ENCODE measurements at places on chromosomes 1 and 21.

DNA sequence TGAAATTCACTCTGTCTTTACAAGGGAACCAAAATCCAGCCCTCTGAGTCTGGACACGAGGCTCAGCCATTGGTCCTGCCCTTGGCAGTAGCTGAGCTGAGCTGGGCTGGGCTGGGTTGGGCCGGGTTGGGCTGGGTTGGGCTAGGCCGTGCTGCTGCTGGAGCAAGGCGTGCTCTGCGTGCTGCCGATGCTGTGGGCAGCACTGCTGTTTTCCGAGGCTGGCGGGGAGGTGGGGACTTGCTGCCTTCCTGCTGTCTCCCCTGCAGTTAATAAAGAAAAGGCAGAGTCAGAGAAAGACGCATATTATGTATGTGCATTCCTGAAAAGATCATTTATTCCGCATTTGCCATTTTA is 182.9 kb downstream of the CDC7 start:
- no peak for DNase-seq

- no peak for DNase-seq
These were observed 248.6 kb downstream of the TBX15 start for GRCh38 chr1:118739501-118739900.

DNA sequence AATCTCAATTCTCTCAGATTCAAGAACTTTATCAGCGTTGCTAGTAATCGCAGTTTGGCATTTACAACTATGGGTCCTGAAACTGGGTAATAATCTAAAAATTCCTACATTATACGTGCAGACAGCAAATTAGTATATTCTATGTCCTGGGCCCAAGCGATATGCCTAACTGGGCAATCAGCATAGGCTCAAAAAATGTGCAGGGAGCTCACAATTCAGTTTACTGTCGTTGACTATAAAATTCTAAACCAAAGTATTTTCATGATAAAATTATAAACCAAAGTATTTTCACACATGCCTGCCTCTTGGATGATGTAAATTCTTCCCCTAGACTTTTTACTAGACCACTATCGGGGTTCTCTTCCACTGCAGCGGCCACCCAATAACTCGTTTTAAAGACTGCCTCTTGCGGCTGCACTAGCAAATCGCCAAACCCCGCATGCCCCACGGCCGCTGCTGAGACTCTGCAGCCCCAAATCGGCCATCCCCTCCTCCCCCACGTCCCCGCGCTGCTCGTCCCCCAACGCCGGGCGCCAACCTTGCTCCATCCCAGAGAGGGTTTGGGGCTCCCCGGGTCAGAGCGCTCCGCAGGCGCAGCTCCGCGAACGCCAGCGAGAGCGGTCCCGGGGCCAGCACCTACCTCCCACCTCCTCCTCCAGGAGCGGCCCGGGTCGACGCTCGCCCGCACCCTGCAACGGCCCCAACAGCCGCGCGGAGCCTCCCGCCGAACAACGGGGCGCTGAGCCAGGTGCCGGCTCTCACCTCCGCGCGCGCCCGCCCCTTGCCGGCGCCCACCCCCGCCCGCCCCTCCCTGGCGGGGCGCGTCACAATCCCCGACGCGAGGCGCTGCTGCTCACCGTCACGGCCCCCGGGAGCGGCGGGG is 506 bp downstream of the SSX2IP start:
- DNase-seq: peak; percentile 68

DNA sequence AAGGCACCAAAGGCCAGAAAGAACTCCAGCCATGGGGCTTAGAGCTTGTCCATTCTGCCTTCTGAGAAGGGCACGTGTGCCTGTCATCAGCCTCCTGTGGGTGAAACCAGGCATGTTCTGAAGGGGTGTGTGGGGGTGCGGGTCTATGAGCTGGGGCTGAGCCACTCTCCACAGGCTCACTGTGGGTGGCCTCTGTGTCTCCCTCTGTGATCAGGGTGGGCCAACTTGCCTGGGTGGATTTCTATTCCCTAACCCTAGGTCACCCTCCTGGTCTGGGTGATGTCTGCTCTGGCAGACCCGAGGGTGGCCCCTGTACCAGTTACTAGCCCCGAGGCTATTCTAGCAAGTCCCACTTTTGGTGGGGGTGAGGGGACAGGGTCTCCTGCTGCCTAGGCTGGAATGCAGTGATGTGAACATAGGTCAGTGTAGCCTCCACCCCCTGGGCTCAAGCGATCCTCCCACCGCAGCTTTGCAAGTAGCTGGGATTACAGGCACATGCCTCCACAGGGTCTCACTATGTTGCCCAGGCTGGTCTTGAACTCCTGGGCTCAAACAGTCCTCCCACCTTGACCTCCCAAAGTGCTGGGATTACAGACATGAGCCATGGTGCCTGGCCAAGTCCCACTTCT is 94.4 kb downstream of the TRIM11 start:
- DNase-seq: no peak

- DNase-seq: no peak
These were observed 55.4 kb upstream of the KIF26B start for GRCh38 chr1:245099401-245099800.

DNA sequence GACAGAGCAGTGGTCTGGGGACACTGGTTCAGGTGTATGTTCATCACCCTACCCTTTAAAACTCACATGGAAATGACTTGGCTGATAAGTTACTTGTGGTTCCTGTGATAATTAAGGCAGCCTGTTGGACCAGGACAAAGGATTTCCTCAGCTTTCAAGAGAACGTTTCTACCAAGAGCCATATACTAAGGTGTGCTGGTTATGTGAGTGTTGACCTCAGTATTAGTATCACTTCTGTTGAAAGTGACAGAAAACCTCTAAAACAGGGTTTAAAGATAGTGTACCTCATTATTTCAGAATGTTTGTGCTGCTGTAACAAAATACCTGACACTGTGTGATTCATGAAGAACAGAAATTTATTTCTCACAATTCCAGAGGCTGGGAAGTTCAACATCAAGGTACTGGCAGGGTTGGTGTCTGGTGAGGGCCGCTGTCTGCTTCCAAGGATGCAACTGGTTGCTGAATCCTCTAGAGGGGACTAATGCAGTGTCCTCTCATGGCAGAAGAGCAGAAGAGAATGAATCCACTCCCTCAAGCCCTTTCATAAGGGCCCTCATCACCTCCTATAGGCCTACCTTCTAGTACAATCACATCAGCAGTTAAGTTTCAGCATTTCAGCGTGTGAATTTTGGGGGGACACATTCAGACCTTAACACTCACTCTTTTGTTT is 54.9 kb downstream of the UCK2 start:
- DNase-seq: no peak

DNA sequence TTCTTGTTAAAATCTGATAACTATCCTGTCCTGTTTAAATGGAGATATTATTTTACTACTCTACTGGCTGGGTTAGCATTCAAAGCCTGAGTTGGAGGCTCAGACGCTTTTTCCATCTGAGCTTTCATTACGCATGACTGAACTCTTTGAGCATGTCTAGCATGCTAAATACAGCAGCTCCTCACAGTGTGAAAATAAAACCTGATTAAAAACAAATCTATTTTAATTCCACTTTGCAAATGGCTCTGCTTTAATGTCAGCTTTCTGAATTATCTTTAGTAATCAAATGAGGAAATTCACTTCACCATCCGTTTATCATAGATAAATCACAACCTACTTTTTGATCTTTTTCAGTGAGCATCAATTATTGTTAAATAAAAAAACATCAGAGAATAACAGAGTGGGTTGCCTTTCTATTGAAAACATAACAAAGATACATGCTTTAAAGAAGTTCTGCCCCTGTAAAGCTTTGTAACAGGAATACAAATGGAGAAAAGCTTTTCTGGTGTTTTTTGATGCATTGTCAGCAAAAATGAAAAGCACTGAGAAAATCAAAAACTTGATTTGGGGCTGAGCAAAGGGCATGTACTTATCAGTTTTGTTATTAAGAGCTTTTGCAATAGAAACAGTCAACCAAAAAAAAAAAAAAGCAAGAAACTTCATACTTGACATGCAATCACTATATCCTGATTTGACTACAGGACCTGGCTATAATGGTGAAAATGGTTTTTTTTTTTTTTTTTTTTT is 3.5 kb upstream of the SPEN start:
- no peak for DNase-seq

DNA sequence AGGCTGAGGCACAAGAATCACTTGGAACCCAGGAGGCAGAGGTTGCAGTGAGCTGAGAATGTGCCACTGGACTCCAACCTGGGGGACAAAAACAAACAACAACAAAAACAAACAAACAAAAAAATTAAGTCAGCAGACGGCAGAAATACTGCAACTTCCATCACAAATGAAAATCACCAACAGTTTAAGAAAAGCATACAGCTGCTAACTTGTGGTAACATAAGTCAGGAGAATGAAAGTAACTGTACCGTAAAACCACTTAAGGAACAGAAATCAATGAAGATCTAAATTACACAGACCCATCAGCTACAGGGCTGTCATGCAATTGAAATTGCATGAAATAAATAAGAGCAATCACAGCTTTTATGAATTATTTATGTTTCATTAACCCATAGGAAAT is 25.0 kb downstream of the MCOLN2 start:
- DNase-seq: no peak

DNA sequence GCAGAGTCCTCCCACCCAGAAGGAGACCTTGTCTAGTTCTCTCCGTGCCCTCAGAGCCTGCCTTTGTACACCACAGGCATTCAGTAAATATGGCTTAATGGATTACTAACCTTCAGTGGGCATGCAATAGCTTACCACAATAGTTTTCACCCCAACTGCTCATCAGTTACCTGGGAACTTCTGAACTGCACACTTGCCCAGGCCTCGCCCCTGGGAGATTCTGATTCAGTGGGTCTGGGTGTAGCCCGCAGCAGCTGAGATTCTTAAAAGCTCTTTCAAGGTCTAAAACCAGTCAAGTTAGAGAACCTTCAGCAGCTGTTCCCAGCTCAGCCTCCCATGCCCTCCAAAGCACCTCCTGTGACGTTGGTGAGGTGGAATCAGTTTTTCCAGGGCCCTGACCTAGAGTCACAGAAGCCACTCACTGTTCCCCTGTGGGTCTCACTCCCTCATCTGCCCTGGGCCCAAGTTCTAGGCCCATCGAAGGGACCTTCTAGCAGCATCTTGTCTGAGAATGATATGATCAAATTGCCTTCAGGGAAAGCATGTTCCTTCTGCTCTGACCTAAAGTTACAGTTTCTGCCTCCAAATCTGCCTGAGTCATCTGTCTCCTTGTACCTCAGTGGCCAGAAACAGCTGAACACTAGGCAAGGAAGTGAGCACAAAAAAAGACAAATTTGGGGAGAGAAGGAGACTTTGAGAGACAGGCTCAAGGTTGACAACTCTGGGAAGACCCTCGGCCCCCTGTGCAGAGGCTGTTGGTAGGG is 10.8 kb downstream of the ASAP3 start:
- DNase-seq: no peak

DNA sequence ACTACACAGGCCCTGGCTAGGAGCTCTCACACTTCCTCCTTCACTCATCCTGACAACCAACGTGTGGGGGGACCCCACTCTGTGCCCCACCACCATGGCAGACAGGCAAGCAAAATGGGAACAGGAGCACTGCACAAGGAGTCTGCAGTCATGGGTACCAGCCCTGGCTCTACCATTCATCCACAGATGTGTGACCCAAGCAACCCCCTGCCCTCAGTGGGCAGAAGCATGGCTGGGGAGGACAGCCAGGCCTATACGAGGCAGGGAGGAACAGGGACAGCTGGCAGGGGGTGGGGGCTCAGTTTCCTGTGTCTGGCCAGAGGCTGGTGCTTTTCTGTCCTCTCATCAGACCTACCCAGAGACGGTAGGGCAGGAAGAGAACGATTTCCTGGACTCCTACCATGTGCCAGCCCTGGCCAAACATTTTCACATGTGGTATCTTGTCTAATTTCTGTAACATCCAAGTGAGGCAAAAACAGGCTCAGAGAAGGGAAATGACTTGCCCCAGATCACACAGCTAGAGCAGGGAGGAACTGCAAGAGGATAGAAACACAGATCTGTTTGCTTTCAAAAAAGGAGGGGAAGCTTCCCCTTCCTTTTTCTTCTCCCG is 178.0 kb downstream of the HIVEP3 start:
- DNase-seq: no peak

- DNase-seq: no peak
These were observed 14.8 kb upstream of the C1orf174 start for GRCh38 chr1:3914911-3915310.

GRCh38 chr1:202124142-202124541 is 1.4 kb downstream of the GPR37L1 start:
- DNase-seq: no peak

DNA sequence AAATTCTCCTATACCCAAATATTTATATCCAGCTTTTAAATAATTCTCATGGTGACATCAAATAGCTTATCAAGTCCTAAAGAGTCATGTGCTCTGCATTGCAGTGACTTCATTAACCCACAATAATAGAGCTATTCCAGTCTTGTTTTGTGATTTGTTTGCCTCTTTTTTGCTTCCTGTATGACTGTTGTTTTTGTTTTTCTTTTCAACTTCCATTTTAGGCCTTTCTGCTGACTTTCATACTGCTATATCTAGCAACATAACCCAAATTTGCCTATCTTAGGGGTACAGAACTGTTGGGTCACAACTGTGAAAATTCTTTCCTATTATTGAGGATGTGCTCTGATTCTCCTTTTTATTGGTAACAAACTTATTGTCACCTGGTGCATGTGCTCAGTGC is 30.3 kb downstream of the SPATA17 start:
- no peak for DNase-seq

GRCh38 chr21:43782431-43783097 is 6.5 kb upstream of the CSTB start:
- DNase-seq: no peak

GRCh38 chr1:156060937-156061636 is at the start of gene RAB25:
Gene RAB25 (plus strand): TSS chr1:156061160. CDS start chr1:156061401, 241 bp downstream.
- DNase-seq: peak; percentile 86

DNA sequence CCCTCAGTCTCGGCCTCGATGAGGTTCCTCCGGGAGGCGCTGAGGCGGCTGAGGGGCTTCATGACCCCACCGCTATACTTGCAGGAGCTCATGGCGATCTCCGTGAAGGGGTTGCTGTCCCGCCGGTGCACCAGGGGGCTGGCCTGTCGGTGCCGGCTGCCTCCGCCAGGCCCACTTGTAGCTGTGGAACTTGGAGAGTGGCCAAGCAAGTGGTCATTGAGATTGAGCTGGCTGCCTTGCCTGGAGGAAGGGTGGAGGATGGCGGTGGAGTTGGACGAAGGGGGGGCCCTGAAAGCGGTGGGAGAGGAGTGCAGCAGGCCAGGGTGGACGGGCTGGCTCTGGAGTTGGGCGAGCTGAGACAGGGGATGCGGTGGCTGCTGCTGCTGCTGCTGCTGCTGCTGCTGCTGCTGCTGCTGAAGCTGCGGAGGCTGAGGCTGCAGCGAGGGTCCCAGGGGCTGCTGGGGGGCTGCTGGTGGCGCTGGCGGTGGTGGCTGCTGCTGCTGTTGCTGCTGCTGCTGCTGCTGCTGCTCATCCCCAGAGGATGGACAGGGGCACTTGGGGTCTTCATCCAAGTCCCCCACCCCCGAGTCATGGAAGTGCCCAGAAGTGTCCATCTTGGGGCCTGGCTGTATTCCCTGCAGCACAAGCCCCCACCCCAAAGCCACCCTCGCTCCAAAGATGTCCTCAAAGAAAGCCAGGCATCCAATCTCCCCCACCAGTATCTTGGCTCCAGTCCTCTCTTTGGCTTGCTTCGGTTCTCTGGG is 548 bp downstream of the KCNN3 start:
- DNase-seq: no peak

Measured in ureter (tissue), 1 donor.